NCI-H1417 treated with DMSO at 0.1 percent for 48 hours (cell line): ENCODE measurements at places on chromosomes 6 and 20.
A peak's percentile ranks its signal among the peaks of the same experiment; 100 is the strongest.

GRCh38 chr6:34597605-34598353, 41.6 kb upstream of the SPDEF start:
- DNase-seq, result no peak

DNA sequence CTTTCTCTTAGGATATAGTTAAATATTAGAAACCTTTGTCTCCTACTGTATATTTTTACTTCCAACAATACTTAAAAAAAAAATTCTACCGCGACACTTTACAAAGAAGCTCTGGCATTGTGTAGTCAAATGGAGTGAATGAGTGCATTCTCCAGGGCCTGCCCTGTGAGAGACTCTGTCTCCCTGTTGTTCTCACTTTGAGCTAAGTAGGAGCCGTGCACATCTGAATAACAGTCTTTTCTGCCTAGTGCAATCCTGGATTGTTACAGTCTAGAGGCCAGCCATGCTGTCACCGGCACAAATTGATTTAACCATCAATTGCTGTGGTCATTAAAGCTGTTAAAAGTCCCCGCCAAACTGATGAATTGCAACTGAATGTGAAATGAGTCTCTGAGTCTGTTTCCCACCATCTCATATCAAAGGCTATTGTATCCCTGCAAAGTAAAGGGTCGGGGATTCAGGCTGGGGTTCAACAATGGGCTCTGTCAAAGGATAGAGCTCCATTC, 156.0 kb downstream of the RFPL4B start:
- no peak for DNase-seq

DNA sequence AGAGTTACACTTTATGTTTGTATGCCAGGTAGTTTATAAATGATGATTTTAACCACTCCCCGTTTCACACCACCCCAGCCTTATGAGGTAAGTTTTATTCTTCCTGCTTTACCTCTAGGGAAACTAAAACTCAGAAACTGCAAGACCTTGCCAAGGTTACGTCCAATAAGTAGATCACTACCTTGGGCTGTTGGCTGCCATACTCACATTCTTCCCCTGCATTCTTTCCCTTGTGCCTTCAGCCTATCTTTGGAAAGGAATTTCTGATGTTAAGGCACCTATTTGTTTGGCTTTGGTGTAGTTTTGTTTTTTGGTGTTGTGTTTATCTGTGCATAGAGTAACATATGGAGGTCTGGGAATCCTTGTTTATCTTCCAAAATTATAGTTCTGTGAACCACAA, 122.1 kb downstream of the UST start:
- DNase-seq, result no peak

- DNase-seq, result peak; percentile 54
These were observed 102.6 kb downstream of the PERP start for GRCh38 chr6:138004430-138005287.

DNA sequence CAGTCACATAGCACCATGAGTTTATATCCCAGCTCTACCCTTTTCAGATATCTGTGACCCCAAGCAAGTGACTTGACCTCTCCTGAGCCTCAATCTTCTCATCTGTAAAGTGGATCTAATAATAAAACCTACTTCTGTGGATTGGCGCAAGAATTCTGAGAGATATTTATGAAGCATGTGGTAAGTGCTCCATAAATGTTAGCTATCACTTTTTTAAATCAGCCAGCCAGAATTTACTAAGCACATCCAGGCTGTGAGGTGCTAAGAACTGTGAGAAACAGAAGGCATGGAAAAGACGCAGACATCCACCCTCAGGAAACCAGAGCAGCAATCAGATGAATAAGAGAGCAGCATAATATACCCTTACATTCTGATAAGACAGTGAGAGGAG, 862 bp downstream of the C20orf96 start:
- no peak for DNase-seq

- no peak for DNase-seq
These were observed 38.1 kb downstream of the BICRAL start for GRCh38 chr6:42819803-42820511.

GRCh38 chr6:111759836-111760785, 113.1 kb downstream of the FYN start:
- DNase-seq, result no peak

GRCh38 chr20:38191654-38192053, 26.6 kb upstream of the TGM2 start:
- no peak for DNase-seq

GRCh38 chr6:47203266-47203937, 106.3 kb downstream of the TNFRSF21 start:
- DNase-seq, result no peak

DNA sequence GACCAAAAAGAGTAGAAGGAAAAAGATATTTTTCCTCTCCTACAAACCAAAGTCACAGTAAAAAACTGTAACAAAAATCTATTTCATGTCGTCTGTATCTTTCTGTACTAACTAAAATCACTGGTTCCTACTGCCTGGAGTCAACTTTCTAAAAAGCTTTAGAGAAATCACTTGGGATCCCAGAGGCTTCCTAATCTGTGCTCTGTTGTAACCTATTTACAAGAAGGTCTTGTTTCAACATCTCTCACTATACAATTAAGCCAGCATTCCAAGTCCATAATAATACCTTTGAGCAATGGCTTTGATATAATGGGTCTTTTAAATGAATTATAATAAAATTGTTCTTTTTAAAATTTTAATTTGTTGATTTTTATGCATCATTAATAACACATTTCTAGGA, 20.4 kb downstream of the RAB23 start:
- no peak for DNase-seq

- no peak for DNase-seq
These were observed 112.4 kb downstream of the FOXO3 start for GRCh38 chr6:108673153-108673552.

DNA sequence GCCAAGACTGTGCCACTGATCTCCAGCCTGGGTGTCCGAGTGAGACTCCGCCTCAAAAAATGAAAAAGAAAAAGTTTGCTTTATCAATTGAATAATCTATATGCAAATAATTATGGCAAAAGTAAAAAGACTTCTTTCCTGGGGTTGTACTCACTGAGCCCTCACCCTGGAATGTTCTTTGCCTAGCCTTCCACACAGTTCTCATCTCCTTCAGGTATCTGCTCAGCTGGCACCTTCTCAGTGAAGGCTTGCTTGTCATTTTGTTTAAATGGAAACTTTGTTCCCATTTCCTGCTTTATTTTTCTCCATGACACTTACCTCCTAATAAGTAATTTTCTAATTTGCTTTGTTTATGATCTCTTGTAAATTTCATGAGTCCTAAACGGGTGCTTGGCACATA, 96.7 kb downstream of the SGK1 start:
- no peak for DNase-seq

DNA sequence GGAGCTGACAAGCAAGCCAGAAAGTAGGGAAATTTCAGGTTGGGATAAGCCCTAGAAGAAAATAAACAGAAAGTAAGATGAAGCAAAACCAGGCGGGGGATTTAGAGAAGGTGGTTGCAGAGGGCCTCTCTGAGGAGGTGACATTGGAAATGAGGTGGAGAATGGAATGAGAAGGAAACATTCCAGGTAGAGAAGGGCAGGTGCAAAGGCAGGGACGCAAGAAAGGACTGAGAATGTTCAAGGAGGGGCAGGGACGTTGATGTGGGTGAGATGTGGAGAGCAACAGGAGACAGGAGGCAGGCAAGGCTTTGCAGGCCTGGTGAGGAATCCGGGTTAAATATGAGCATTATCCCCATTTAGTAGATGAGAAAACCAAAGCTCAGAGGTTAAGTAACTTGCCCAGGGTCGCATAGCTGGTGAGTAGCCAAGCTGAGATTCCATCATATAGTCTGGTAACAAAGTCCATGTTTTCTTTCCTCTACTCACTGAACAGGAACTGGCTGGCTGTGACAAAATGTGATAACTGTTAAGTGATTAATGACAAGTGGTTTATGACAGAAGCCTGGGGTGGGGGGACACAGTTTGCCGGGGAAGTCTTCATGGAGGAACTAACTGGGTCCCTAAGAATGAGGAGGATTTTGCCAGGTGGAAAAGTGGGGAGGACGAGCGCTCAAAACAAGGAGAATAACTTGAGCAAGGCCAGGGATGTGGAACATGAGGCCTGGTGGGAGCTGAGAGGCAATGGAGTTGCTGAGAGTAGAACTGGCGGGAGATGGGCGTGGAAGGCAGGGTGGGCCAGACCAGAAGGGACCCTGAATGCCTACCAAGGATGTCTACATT, 32.6 kb downstream of the MRPL14 start:
- DNase-seq, result no peak

DNA sequence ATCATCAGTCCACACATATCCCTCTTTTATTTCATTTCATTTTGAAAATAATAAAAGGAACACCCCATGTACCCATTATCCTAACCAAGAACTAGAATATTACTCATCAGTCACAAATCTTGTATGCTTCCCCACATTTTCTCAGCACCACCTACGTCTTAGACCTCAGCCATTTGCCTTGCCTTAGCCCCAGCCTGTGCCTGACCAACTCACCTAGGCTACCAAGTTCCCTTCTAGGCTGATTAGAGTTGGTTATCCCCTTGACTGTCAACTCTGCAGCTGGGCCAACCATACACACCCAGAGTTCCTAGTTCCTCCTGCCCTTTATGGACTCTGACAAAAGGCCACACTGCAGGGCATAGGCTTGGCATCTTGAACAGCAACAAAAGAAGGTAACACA, 33.4 kb upstream of the IPCEF1 start:
- no peak for DNase-seq

DNA sequence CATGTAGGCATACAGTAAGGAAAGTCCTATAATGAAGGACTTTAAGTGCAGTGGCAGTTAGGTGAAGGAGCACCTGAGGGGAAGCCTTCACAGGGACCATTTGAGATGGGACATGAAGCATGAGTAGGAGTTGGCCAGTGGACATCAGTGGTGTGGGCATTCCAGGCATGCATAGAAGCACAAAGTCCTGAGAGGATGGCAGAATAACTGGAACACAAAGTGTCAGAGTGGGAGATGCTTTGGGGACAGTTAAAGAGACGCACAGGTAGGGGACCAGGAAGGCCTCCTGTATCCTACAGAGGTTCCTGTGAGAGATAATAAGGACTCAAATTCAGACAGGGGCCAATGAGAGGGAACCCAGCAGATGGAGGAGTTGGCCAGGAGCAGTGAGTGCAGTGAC, 26.4 kb upstream of the EFHC1 start:
- no peak for DNase-seq

GRCh38 chr6:148395583-148396101, 53.0 kb downstream of the SASH1 start:
- DNase-seq, result no peak

- no peak for DNase-seq
These were observed 102.4 kb upstream of the SUPT3H start for GRCh38 chr6:45479834-45480751.

- no peak for DNase-seq
These were observed 55.3 kb downstream of the CTCFL start for GRCh38 chr20:57469418-57470211.

DNA sequence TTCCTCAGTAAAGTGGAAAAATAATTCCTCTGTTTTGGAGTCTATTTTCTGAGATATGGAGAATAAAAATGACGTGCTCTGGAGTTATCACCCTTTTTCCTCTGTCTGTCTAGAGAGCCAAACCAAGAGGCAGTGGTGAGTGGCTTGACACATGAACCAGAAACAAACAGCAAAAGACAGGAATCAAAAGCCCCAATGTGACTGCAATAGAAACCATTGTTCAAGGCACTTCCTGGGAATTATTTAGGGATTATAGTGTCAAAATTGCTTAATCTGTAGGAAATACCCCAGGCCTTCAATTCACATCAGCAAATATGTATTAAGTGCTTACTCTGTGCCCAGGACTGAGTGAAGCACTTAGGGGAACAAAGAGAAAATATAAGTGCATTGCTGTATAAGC, 560.4 kb upstream of the JAG1 start:
- no peak for DNase-seq

GRCh38 chr20:61520893-61521460, 268.9 kb downstream of the CDH4 start:
- DNase-seq, result no peak

DNA sequence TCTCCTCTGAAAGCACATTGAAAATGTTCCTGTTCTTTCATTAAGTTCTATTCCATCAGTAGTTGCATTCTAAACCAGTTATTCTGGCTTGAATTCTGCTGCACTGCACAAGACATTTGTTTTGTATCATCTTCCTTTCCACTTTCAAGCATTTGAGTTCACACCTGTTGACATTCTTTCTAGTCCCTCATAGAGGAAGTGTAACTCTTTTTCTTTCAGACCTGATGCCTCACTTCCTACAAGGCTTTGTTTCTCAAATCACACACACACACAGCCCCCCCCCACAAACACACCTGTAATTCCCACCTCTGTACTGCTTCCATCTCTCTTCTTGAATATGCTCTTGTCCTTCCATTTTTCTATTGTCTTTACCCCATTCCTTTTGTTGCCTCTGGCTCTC, 50.9 kb downstream of the CCN2 start:
- no peak for DNase-seq

DNA sequence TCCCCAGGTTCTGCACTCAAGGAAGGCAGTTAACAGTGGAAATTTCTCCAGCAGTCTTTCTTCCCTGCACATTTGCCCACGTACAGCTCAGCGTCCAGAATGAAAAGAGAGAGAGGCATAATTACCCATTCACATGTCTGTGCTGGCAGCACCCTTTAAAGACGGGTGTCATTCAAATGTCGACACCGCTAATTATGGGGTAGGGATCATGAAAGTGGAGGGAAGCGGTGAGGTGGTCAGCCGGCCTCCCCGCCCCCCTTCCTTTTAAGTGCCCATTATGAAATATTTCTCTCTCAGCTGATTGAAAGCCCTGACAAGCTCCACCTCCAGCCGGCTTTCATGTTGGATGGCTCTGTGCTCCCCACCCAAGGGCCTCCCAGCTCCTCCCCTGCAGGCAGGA, 246.1 kb downstream of the BMP7 start:
- no peak for DNase-seq

- no peak for DNase-seq
These were observed 54.0 kb downstream of the C6orf52 start for GRCh38 chr6:10640412-10640811.

DNA sequence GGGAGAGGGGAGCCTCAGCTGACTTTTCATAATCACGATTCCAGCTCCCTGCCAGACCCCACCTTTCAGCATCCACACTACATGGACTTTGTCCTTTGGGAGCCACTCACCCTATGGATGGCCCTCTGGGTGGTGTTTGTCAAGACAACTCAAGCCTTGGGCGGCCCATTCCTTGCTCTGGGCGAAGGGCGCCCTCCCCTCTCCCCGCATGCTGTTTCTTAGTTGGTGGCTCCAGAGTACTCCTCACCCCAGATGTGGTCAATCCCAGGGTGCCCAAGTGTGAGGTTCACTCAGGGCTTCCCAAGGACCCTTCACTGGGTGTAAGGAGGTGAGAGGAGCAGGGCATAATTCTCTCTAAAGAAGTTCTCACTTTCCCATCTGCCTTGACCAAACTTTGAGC, 710.0 kb downstream of the QKI start:
- DNase-seq, result no peak

DNA sequence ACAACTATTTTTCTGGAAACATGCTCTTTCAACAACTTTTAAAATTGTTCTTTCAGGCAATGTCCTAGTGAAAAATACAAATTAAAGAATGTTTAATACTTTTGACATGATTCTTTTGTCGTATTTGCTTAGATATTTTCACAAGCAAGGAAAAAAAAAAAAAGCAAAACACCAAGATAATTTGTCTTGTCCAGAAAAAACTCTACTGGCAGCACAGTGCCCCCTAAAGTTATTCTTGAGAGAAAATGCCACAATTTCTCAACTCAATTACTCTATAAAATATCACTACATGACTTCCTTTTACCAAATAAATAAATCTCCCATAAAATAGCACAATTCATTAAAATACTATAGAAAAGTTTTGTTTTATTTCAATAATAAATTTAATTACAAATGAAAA, 652.5 kb upstream of the EPHA7 start:
- DNase-seq, result no peak
